GM23338 (cell line): ENCODE measurements at places on chromosomes 4 and X. TPM values are rescaled to one million over a fixed set of nuclear protein-coding genes. Genes with fewer than 3 reads are reported as not detected.

DNA sequence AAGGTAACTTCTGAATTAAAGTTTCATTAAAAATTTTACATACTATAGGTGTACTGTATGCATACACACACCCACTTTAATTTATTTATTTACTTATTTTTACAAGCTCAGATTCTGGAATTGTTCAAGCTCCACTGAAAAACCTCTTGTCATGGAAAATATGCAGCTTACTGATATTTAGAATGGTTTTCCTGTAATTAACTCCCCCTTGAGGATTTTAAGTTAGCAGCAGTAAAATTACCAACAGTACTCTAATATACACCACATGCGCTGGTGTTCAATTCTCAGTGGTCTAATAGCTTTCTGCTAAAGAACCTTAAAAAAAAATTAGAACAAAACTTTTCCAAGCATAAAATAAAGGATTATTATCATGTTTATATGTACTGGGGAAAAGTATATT, 12.0 kb downstream of the MAB21L2 start:
- DNase-seq = no peak

DNA sequence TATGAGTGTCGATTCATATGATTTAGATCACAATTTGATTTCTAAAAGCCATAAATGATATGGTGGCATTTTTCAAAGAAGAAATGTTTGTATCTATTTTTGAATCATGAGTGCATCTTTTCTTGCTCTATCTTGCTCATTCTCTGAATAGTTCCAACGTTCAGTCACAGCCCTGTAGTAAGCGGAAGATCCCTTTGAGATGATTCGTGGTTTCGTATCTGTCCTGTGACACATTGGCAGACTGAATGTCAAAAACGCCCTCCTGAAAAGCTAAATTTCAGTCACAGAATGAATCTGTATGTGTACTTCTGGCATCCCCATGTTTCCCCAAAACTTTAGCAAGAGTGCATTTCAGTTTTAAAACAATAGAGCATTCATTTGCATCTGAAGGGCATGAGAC, 1066.9 kb upstream of the TENM3 start:
- no peak for DNase-seq

DNA sequence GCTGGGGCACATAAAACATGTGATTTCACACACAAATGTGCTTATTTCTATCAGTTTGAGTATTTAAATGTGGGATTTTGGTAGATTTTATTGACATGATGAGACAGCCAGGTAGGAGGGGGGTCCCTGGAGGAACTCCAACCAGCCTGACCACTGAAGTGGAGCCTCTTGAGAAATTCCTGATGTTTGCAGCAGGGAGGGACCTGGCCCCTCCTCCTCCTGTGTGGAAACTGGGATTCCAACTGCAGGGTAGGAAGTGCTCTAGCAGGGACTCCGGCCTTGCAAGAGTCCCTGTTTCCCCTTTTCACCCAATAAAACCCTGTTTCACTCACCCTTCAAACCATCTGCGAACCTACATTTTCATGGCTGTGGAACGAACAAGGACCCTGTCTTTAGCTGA, 2224.0 kb upstream of the AGA start:
- peak; percentile 17 for DNase-seq

DNA sequence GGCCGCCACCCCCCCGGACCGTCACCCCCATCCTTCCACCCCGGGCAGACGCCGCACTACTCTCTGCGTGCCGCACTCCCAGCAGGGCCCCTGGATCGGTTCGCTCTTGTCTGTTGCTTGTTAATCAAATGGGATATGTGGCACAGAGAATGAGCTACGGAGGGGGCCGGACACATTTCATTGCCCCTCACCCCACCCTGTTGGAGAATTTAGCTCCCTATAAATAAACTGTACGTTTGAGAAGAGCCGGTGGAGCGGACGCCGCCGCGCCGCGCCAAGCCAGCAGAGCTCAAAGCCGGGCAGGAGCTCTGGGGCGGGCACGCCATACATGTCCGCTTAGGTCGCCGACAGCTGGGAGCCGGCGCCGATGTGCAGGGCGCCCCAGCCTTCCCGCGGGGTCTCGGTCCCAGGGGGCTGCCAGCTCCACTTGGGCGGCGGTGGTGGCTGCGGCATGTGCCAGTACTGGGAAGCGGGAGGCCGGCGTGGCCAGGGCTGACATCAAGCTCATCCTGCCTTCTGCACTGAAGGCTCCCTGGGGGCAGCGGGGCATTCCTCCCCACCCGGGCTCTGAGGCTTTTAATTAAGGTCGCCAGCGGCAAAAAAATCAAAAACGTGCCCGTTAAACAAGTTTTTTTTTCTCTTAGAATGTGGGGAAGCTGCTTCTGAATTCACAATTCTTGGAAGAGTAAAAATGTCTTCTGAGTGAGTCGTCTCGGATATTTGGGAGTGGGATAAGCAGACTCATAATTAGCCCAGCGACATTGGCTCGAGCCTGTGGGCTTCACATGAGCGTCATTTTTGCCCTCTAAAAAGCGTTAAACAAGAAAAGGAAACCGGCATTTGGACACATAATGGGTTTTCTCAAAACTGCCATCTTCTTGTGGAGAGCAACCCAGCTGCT, 1.1 kb upstream of the PCDH19 start:
- DNase-seq = peak; percentile 10

DNA sequence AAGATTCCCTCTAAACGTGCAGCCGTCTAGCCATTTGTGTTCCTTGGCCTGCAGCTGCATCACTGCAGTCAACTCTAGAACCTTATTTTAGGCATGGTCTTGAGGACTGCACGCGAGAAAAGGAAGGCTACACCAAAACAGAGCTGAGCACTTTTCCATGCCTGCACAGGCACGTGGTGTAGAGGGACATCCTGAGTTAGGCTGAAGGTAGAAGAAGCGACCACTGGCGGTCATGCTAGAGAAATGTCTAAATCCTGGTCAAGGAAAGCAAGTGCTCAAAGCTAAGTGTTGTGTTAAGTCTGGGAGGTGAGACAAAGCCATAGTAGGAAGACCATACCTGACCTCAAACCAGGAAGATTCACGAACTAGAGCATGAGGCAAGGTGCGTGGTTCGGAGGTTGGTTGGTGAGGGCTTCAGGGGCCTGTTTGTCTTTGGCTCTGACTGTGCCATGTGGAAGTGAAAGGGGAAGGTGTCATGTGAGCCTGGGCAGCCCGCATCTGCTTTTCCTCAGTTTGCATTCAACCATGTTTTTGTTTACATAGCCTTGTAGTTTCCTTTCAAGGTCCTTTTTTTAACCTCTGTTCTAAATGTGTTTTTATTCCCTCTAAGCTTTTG, 203.8 kb downstream of the AASDH start:
- peak; percentile 38 for DNase-seq

DNA sequence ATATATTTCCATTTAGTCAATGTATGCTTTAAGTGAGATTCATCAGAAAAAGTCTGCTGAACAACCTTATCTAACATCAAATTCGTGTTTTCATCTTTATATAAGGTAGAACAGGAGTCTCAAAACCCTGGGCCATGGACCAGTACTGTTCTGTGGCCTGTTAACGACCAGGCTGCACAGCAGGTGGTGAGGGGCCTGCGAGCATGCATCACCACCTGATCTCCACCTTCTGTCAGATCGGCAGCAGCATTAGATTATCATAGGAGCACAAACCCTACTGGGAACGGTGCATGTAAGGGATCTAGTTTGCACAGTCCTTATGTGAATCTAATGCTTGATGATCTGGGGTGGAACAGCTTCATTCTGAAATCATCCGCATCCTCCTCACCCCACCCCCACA, 3.2 kb downstream of the CTSO start:
- peak; percentile 24 for DNase-seq

DNA sequence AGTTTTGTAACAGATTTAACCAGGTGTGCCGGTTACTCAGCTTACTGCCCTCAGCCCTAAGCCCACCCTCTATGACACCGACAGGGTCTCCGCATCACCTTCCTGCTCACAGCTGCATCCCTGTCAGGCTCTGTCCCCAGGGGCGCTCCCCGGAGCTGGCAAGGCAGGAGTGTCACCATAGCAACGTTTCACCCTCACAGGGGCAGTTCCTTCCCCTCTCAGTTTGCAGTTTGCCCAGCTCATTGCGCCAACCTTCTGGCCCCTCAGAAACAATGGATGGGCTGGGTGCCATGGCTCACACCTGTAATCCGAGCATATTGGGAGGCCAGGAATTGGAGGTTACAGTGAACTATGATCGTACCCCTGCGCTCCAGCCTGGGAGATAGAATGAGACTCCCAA, 42.6 kb downstream of the RGS12 start:
- DNase-seq = no peak

GRCh38 chr4:6971536-6972374, 62.1 kb downstream of the TBC1D14 start:
- no peak for DNase-seq

GRCh38 chrX:72100824-72101351, 30.8 kb downstream of the RTL5 start:
- DNase-seq = no peak

GRCh38 chr4:127967141-127967775, 2.1 kb downstream of the ABHD18 start:
- DNase-seq = no peak

- no peak for DNase-seq
These were observed 6.0 kb upstream of the VSIG4 start for GRCh38 chrX:66045894-66046293.

GRCh38 chr4:72935462-72935861, 134.1 kb downstream of the COX18 start:
- no peak for DNase-seq

- DNase-seq = no peak
These were observed 2.6 kb downstream of the UNC5C start for GRCh38 chr4:95546221-95546620.

- no peak for DNase-seq
These were observed 104.3 kb downstream of the CORIN start for GRCh38 chr4:47733302-47734175.

DNA sequence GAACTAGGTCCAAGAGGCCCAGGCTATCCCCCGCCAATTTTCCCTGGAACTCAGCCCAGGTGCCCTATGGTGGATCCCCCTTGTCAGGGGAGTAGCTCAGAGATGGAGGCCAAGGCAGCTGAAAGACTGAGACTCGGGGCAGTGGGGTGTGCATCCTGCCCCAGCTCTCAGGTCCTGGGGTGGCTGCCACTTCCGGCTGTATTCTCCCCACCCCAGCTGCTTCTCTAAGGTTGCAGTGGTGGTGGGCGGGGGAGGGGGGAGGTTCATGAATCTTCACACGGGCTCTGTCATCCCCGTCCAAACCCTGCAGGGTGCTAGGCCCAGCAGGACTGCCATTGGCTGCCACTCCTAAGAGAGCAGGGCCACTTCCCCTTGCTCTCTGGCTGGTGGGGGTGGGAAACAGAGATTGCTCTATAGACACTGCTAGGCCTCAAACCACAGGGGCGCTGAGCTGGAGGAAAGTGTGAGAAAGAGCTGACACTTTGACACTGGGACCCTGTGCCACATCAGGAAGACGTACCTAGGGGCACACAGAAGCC, 1.5 kb downstream of the SASH3 start:
- DNase-seq = no peak

GRCh38 chr4:121898150-121898549, 27.9 kb upstream of the BBS7 start:
- DNase-seq = peak; percentile 11

DNA sequence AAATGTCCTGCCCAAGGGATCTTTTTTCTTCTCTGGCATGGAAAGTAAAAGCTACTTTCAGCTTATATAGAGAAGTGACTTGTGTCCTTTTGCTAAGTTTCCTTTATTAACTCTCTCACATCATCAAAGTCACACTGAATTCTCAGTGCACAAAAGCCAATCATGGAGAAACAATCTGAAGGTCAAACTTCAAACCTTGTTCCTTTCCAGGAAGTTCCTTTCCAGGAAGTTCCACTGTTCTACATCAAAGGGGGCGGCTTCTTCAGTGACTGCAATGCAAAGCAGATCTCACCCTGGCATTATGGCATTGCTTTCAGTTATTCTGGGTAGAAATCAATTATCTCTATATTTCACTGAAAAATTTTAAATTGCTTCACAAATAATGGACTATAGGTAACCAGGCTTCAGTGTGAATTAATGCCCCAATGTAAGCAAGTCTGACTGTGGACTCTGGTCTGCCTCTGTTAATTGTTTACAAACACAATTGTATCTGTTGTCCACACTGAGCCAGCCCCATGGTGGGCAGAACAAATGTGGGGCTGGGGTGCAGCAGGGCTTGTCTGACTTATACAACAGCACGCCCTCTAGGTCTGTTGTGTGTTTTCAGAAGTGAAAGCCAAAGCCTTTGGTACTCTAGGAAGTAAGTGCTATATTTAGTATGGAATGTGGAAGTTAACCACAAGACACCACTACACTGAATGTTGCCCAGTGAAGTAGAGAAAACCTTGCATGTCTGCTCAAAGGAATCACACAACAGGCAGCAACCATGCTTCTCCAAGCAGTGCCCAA, 98.8 kb downstream of the CDS1 start:
- no peak for DNase-seq

- peak; percentile 72 for DNase-seq
These were observed 58.0 kb upstream of the FRMPD4 start for GRCh38 chrX:12080265-12080664.

- DNase-seq = no peak
These were observed 20.5 kb downstream of the SEPTIN6 start for GRCh38 chrX:119672426-119672825.

The TMEM31 gene
- 0.60 and 0.85 TPM in 2 replicates for polyA plus RNA-seq

The ERVMER34-1 gene
- 14.5 and 15.9 TPM in 2 replicates for polyA plus RNA-seq

The IL1RAPL1 gene
- 0.18 TPM in 1 of 2 replicates, not detected in the other for polyA plus RNA-seq

The HSFX3 gene
- not detected in 2 replicates for polyA plus RNA-seq

The CTBP1 gene
- polyA plus RNA-seq = 74.0 and 89.2 TPM in 2 replicates

The FGF2 gene
- polyA plus RNA-seq = 28.3 and 28.8 TPM in 2 replicates

The DCAF4L1 gene
- polyA plus RNA-seq = 0.37 and 0.55 TPM in 2 replicates

The ADAMTS3 gene
- polyA plus RNA-seq = 1.0 and 1.2 TPM in 2 replicates

The SSX2B gene
- polyA plus RNA-seq = not detected in 2 replicates

The ZNF330 gene
- 38.4 and 38.9 TPM in 2 replicates for polyA plus RNA-seq

The TMPRSS11F gene
- not detected in 2 replicates for polyA plus RNA-seq

The XKRX gene
- 0.16 and 0.19 TPM in 2 replicates for polyA plus RNA-seq

The ODAPH gene
- polyA plus RNA-seq = not detected in 2 replicates

The GRPR gene
- 9.5 and 13.4 TPM in 2 replicates for polyA plus RNA-seq
